ENCODE measurements at places on chromosomes 16 and 17. TPM values are rescaled to one million over a fixed set of nuclear protein-coding genes. Genes with fewer than 3 reads are reported as not detected.

Gene MT4
- total RNA-seq: not detected

Gene ATP1B2
- 7.6 TPM for total RNA-seq

Gene AGRP
- total RNA-seq: not detected

Gene PRAC1
- total RNA-seq: not detected

Gene KRT34
- total RNA-seq: not detected

Gene NPW
- total RNA-seq: not detected

Gene SLC13A2
- 1.1 TPM for total RNA-seq

Gene TM4SF5
- total RNA-seq: 0.88 TPM

Gene C17orf107
- total RNA-seq: 4.4 TPM

Gene DLX4
- total RNA-seq: 0.44 TPM

Gene CCR7
- 7.1 TPM for total RNA-seq

Gene KRT36
- total RNA-seq: not detected

Gene KRTAP1-3
- not detected for total RNA-seq

Gene LITAFD
- not detected for total RNA-seq

Gene TGFB1I1
- total RNA-seq: 54.4 TPM

GRCh38 chr17:49162866-49163265, 30.3 kb downstream of the B4GALNT2 start:
- DNase-seq: peak; percentile 4

- DNase-seq: no peak
Observed at GRCh38 chr16:81515281-81515680, 70.7 kb downstream of the CMIP start.

DNA sequence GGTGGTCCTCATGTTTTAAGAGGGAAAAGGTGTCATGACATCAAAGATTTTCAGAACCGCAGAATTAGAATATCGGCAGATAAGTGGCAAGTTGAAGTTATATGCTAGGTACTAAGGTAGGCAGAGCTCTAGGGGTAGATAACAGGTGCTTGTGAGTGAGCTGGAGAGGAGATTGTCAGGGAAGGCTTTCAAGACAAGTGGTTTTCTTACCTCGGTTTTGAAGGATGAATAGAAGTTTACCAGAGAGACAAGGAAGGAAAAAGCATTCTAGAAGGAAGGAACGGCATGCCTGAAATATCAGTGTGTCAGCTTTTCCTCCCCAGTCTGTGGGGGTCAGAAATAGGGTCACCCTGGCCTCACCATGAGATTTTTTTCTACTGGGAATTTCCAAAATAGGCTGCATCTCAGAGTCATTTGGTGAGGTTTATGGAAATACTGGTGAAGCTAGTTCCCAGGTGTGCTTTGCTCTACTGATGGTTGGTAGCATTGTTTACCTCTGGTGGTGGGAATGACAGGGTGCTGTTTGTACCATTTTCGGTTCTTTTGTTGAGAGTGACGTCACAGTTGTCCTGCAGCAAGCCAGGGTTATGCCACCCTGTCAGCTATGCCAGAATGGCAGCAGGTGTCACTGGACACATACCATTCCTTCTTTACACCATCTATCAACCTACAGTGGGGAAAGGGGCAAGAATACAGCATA, 112.5 kb downstream of the MSI2 start:
- no peak for DNase-seq

DNA sequence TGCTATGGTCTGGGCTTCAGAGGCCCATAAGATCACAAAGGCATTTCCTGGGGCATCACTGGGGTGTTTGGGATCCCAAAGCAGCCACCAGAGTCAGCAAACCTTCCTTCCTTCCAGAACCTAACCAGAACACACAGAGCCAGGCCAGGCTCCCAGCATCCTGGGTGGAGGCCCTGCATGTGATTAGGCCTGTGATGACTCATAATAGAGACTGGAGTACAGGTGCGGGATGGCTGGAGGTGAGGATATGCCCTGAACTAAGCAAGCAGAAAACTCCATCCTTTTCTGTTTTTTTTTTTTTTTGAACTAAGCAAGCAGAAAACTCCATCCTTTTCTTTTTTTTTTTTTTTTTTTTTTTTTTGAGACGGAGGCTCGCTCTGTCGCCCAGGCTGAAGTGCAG, 17.7 kb upstream of the GFOD2 start:
- no peak for DNase-seq

DNA sequence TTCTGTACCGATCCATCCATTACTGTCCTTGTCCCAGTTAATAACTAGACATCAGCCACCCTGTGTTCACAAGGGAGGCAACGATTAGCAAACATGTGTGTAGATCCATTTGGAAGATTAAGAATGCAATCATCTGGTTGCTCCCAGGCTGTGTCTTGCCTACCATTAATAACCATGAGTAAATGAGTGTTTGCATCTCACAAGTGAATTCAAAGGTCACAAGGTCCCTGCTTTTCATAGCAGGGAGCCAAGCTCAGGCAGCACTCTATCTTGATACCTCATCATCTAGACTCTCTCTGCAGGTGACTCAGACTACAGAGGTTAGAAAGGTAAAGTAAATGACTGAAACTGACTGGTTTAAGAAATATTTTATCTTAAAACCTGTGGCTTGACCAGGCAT, 25.3 kb downstream of the VWA3A start:
- no peak for DNase-seq

DNA sequence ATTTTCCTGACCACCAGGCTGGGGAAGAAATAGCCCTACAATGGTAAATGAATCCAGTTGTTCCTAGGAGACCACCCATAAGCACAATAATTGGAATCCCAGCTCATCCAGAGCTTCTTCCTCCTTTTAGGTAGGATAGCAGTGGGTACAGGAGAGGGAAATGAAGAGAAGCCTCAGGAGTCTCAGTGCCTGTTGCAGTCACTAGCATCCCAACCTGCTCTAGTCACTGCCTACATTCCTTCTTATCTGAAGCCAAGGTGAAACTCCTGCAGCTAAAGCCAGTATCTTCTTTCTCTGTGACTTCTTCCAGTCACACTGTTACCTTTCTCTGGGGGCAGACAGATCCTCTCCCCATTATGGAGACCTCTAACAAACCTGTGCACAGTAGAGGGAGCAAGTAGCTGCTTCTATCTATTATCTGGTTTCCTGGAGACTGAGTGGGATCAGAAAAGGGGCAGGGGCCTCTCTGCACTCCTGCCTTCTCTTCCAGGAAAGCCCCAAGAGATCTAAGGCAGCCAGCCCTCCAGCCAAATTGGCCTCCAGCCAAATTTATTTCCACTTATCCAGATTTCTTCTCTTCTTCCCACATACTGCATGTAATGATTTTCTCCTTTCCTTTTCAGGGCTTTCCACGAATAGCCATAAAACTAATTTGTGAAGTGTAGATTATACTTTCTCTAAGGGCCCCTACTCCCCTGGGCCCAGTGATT, 85.5 kb downstream of the SSH2 start:
- DNase-seq: no peak

DNA sequence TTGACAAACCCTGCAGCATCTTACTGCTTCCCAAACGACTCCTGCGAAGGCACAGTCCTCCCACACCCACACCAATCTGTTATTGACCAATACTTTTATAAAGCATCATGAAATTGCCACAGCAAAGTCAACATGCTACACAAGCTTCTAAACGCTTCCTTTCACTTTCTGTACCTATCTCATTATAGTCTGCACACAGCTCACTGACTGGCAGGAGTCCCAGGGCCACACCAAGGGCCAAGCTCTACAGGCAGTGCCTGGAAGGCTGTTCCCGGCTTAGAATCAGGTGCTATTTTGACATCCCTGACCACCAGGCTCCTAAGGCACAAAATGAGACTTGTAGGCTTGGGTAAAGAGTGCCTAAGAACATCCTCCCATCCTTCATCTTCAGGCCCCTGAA, 39.5 kb downstream of the USP7 start:
- DNase-seq: no peak

- DNase-seq: no peak
Observed at GRCh38 chr16:798666-799065, 1.9 kb downstream of the GNG13 start.

- no peak for DNase-seq
Observed at GRCh38 chr17:19830061-19830460, 37.7 kb downstream of the ULK2 start.

- peak; percentile 31 for DNase-seq
Observed at GRCh38 chr16:66487580-66488275, 60.6 kb downstream of the BEAN1 start.

- no peak for DNase-seq
Observed at GRCh38 chr17:42065201-42065600, 14.8 kb upstream of the C17orf113 start.

GRCh38 chr16:23712976-23713375, at the start of gene ERN2:
ERN2 (minus strand) TSS chr16:23713222; CDS start chr16:23713187, 35 bp downstream.
- DNase-seq: no peak

GRCh38 chr16:5252791-5253190, 155.2 kb upstream of the EEF2KMT start:
- DNase-seq: no peak

- peak; percentile 68 for DNase-seq
Observed at GRCh38 chr17:52106638-52107261, 51.8 kb downstream of the CA10 start.

GRCh38 chr17:56978441-56979090, 635 bp downstream of the SCPEP1 start:
- DNase-seq: no peak

DNA sequence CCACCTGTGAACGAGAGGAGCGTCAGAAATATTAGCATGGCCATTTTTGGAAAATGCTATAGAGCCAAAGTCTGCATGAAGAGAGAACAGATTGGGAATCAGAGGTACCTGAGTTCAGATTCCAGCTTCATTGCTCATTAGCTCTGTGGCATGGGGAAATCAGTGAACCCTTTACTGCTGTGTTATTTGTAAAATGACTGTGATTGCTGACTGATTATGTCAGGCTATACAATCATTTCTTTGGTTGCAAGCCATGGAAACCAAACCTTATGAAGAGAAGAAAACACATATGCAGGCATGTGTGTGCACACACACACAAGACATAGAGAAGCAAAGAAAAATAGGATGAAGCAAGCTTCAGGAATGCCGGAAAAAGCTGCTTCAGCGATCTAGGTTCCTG, 101.4 kb upstream of the HSBP1 start:
- DNase-seq: no peak

- no peak for DNase-seq
Observed at GRCh38 chr17:17345686-17346427, 42.7 kb downstream of the NT5M start.

GRCh38 chr17:75445296-75445695, 11.1 kb upstream of the TMEM94 start:
- DNase-seq: no peak

DNA sequence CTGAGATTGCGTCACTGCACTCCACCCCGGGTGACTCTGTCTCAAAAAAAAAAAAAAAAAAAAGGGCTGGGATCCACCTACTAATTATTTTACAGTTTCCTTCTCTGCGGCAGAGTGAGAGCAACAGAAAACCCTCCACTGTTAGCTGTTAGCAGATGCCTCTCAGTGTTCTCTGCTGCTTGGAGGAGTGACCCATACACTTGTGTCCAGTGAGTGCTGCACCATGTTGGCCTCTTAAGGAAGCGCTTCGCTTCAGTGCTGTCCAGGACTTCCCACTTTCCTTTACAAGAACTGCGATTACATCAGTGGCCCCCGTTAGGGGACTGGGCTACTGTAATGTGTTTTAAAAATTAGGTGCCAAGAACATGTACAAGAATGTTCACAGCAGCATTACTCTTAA, 18.4 kb upstream of the CLEC18B start:
- no peak for DNase-seq

GRCh38 chr17:42530952-42531454, 5.0 kb upstream of the NAGLU start:
- DNase-seq: no peak

GRCh38 chr17:29063992-29064391, 21.1 kb downstream of the PIPOX start:
- no peak for DNase-seq

DNA sequence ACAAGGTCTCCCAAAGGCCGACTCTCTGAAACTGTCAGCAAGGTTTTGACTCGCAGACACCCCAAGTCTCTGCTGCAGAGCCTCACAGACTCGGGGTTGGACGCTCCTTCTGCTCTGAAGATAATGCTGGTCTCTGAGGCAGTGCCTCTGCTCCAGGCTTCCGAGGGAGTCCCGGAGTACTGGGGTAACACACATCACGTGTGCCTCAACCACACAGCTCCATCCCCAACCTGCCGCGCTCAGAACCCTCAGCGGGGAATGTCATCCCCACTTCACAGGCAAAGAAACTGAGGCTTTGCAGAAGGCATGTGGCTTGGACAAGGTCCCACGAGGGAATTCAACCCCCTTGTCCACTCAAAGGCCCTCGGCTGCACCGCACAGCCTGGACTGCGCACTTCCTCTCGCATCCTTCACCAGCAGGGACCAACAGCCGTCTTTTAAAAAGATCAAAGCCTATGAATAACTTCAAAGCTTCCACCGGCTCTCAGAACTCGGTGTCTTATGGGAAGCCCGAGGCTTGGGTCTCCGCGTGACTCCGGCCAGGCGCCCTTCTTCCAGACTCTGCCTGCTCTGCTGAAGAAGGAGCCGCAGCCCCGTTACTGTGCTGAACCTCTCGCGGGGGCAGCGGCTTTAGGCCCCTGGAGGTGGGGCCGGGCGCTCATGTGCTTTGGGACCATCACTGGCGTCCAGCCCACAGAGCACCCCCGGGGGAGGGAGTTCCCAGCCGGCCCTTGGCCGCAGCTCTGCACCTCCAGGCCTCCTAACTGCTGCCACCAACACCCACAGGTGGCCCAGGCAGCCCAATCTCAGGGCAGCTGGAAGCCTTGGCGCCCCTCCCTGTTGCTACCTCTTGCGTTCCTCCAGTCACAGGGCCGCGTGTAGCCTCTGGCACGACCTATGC, 2.2 kb downstream of the TMEM204 start:
- no peak for DNase-seq

DNA sequence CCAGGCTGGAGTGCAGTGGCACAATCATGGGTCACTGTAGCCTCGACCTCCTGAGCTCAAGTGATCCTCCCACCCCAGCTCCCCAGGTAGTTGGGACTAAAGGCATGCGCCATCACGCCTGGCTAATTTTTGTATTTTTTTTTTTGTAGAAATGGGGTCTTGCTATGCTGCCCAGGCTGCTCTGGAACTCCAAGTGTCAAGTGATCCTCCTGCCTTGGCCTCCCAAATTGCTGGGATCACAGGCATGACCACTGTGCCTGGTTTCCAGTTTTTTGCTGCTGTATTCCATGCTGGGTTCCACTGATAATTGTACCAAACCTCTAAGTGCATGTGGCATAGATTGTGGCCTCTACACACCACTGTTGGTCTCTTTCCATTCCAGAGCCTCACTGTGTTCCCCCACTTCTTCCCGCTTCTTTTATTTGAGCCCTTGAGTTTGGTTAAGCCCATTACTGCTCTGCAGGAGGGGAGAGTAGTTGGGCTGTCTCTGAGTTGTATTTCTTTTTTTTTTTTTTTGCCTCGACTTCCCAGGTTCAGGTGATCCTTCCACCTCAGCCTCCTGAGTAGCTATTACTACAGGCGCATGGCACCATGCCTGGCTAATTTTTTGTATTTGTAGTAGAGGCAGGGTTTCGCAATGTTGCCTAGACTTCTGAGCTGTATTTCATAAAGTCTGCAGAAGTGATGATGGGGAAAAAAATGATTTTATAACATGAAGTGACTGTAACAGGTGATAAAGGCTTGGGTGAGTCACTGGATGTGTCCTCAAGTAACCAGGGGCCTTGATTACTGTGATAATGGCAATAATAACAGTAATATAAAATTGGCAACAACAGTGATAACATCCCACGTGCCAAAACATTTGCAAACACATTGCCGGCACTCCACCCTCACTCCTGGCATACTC, 30.0 kb downstream of the EEF2K start:
- no peak for DNase-seq

Measured in kidney (tissue), 22 donors.